Upper lobe of left lung (tissue), 6 donors: ENCODE measurements at places on chromosomes 5 and 9.

GRCh38 chr9:16030528-16031185 is 477.8 kb downstream of the CCDC171 start:
- DNase-seq, result peak; percentile 27

GRCh38 chr5:100731768-100732167 is 171.3 kb downstream of the ST8SIA4 start:
- DNase-seq, result no peak

GRCh38 chr9:10700291-10700690 is 87.5 kb upstream of the PTPRD start:
- DNase-seq, result no peak

DNA sequence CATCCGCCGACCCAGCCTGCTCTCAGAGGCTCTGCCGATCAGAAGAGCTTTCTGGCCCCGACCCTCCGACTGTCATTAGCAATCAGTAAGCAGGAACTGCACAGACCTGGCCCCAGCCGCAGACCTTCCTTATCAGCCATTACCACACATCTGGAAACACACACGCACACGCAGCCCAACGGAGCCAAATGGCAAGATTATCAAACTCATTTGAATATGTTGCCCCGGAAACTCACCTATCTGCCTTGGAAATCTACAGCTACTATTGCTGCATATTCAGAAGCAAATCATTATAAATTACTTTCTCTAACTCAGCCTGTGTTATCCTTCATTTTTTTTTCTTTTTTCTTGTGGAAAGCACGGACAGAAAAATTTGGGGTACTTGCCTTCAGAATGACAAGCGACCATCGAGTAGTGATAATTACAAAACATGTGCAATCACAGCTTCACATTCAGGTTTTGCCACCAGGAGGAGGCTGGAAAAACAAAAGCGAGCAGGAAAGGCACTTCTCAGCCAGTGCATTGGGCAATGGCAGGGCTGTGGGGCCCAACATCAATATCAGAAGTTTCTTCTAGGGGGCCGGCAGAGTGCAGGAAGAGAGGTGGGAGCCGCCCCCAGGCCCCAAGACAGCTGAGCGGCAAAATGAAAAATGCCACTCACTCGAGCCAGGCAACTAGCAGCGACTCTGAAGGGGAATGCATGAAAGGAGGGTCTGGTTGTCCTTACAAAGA is 122.3 kb downstream of the VAV2 start:
- no peak for DNase-seq

GRCh38 chr5:78544561-78545201 is 103.9 kb downstream of the LHFPL2 start:
- DNase-seq, result no peak

DNA sequence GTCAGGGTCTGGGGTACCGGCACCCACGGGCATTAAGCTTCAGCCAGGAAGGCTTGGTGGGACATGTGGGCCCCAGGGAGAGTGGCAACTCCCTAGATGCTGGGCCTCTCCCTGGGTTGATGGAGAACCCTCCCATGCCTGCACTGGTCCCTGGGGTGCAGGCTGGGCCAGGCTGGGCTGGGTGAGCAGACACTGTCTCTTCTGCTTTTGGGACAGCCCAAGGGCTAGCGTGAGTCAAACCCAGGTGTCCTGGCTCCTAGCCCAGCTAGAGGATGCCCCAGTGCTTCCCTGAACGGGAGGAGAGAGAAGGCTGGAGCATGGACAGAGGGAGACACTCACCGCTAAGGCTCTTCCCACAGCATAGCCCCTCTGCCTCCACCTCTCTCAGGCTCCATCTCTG is 5.7 kb upstream of the AQP7 start:
- no peak for DNase-seq

GRCh38 chr9:136857581-136858412 is 5.7 kb downstream of the MAMDC4 start:
- DNase-seq, result no peak

DNA sequence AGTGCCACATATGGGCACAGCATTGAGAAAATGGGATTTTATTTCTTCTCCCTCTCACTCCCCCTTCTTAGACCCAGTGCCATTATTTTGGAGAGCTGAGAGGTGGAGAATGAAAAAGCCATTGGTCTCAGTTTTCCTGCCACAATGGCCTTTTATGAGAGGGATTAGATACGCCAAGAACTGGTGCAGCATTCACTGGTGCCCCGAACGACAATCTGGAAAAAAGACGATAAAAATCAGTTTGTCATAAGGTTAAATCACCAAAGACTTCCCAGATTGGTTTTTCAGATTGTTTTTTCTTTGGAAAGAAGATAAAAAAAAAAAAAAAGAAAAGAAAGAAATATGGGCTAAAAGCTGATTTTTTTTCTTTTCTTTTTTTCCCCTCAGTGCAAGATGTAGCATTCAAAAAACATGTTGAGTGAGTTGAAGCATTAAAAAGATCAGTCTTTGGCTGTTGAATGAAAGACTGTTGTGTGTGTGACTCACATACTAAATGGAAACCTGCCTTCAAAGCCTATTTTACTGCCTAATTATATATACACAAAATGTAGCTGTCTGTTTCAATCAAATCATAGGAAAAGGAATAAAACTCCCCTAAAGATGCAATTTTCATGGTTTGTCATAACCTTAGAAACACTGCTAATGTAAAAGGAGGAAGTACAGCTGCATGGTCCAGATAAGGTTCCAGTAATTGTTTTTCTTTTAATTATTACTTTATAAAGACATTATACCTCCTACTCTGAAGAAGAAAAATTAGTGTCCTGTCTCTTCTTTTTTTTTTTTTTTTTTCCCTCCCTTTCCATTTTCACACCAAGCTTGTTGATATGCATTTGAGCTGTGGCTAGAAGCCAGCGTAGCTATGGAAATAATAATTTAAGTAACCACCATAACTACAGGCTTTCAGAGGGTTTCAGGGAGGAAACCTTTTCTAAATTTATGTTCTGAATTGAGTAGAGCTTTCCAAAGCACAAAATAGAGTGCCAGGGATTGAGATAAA is 27.2 kb upstream of the ZNF608 start:
- no peak for DNase-seq

- DNase-seq, result no peak
These were observed 21.6 kb downstream of the CSF1R start for GRCh38 chr5:150064681-150065220.
